ENCODE measurements at places on chromosomes 5 and 9.

GRCh38 chr9:120452631-120453030, 127.3 kb downstream of the CDK5RAP2 start:
- no peak for DNase-seq

DNA sequence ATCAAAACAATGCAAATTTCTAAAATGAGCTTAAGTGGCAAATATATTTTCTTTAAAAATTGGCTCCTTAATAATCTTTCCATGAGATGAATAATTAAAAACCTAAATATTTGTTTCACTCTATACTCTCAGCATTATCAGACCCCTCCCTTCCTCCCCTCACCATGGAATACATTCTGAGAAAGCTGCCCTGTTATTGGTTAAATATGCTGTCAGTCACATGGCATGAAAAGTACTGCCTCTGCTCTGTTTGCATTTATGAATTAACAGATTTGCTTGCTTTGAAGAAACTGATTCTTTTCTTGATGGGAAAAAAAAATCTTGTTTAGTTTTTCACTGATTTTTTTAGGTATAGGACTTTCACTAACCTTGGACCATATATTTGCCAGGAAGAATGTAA, 17.0 kb upstream of the RPS23 start:
- no peak for DNase-seq

- no peak for DNase-seq
Measured at GRCh38 chr9:1606253-1606652, 408.9 kb upstream of the SMARCA2 start.

DNA sequence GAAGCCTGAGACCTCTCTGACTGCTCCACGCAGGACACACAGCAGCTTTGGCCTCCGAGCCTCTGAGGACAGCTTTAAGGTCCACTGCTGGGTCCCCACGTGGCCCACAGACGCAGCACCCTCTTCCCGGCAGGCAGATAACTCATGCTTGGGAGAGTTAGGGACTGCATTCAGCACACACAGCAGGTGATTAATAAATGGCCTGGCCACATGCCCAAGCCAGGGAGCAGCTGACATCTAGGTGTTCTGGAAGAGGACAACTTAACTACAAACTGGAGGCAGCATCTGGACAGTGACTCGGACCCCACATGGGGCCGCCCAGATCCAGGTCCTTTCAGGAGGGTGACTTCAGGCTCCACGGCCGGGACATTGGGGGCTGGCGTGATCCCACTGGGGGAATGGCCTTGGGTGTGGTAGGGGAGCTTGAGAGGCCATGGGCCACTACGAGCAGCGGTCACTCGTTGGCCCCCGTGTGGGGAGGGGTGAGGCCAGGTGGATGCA, 11.3 kb downstream of the NINJ1 start:
- no peak for DNase-seq

DNA sequence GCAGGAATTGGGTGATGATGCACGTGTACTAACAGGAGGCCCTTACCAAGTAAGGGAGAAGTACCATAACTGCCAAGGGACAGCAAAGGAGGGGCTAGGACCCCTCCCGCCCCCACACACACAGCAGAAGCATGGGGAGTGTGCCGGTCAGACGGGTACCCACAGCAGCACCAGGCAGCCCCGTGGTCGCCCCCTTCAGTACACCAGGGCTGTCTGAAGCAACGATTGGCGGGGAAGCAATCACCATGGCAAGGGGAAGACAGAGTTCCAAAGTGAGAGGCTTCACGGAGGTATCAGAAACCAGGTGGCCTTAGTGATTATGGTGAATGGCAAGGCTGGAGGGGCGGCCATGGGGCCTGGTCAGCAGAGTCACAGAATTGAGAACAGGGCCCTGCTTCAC, 72.2 kb downstream of the CAMSAP1 start:
- DNase-seq: no peak

DNA sequence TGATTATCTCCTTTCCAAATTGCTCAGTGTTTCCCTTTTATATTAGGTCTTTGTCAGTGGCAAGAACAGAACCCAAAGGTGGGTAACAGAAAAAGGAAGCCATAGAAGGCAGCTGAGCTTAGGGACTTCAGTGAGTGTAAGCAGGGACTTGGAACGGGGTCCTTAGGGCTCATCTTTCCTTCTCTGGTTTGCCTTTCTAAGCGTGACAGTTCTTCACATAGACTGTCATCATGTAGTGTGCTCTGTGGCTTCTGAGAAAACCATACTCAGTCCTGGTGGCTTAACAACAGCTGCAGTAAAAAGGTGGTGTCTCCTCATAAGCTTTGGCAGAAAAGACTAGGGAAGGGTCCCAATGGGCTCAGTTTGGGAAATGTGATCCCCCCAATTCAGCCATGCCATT, 108.8 kb downstream of the SLC12A2 start:
- no peak for DNase-seq

GRCh38 chr9:137354153-137354844, 52.2 kb upstream of the NRARP start:
- no peak for DNase-seq

DNA sequence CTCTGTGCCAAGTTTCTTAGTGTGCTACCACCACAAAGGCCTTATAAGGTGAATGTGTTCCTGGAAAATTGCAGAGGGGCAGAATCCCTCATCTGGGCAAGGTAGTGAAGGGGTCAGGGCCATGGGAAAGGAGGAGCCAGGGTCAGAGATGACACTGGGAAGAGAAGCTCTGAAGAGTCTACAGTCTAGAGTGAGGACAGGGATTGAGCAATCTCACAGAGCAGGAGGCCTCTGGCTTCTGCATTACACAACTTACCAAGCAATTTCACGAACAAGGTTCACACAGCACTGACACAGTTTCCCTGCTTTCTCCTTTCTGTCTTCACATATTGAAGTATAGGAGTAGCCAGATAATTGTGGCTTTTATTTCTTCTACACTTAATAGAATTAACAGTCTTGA, 24.5 kb upstream of the IDNK start:
- no peak for DNase-seq

GRCh38 chr9:33952066-33952465, 96.6 kb downstream of the UBAP2 start:
- no peak for DNase-seq

DNA sequence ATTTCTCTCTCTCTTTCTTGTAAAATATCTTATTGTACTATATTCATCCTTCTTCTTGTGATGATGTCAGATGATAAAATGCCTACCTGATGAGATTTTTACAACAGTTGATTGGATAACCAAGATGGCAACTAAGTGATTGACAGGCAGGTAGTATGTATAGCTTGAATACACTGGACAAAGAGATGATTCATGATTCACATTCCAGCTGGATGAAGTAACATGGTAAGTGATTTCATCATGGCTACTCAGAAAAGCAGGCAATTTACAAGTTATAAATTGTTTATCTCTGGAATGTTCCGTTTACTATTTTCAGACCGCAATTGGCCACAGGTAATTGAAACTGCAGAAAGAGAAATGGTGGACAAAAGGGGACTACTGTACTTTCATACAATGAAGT, 1471.7 kb upstream of the C9orf72 start:
- DNase-seq: no peak

DNA sequence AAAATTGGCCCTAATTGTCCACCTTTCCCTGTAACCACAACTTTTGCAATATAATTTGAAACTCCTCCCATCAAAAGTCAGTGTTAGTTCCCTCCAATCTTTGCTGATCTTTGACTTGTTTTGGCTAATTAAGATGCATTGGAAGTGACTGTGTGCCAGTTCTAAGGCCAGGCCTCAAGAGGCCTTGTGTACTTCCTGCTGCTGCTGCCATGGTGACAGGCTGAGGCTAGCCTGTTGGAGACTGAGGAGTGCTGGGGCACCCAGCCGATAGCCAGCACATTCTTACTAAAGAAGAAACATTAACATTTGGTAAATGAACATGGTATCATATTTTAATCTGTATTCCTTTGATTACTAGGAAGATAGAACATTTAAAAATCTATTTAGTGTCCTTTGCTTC, 86.5 kb downstream of the SREK1 start:
- no peak for DNase-seq

DNA sequence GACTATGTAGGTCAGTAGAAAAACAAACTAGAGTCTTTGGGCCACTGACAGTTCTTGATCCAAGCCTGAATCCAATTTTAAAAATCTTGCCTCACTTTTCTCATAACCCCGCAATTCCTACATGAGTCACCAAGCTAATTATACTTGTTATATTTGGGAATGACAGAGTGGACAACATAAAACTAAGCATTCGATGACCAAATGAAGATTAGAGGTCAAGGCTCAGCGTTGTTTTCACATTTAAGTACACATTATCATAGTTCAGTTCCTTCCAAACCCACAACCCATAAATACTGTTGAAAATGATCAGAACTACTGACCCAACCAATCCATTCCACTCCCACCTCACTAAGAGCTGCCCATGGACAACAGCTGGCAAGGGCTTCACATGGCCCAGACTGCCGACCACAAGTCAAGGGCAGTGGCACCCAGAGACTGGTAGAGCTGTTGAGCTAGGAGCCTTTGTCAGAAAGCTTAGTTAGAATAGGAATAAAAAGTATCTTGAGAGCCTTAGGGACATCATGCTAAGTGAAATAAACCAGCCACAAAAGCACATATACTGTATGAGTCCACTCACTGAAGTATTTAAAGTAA, 64.2 kb downstream of the MYO10 start:
- DNase-seq: no peak

DNA sequence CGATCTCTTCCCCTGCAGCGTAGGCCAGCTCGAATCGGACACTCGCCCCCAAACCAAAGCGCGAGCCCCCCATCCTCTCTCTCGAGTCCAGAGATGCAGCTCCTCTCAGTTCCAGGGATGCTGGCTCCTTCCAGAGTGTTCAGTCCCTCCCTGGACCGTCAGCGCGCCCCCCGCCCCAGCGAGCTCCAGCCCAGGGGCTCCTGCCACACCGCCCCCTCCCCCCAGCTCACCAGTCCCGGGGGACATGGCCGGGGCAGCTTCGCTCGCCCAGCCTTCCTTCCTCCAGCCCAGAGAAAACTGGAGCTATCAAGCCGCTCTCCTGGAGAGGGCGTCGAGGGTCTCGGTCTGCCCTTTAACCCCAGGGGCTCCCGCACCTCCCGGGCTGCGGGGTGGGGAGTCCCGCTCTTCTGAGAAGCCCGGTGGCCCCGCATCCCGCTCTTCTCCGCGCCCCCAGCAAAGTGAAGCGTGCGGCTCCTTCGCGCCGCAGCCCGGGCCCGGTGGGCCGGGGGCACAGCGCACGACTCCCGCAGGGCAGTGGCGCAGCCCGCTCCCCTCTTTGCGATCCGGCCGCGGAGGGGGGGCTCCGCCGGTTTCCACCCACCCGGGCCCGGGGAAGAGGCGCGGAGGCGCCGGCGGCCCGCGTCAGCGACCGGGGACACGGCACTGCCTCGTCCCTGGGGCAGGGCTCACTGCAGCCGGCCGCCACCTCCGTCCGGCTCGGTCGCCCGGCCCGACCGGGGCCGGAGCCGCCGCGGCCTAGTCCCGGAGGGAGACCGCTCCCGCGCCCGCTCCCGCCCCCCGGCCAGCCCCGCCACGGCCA, 587 bp downstream of the MIER3 start:
- DNase-seq: peak; percentile 2
